ENCODE measurements at places on chromosomes 12 and 14.

GRCh38 chr14:54200726-54201125 is 196.1 kb upstream of the CDKN3 start:
- peak; percentile 38 for DNase-seq

DNA sequence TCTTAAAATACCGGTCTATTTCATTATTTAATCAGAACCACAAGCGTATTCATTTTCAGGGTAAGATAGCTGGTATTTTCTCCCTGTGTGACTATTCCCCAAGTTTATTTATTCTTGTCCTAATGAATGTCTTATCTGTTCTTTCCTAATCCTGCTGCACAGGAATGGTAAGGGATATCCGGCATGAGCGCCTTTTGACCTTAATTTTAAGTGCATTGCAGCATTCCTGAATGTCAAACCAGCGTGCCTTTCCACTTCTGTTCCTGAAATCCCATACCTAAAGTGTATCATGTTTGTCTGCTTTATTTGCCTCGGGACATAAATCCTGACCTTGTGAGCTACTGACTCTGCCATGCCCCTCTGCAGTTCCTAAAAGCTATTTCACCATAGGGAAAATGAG is 1713.2 kb upstream of the FLRT2 start:
- peak; percentile 58 for DNase-seq

- no peak for DNase-seq
These were observed 3.9 kb upstream of the AMHR2 start for GRCh38 chr12:53419756-53420155.

DNA sequence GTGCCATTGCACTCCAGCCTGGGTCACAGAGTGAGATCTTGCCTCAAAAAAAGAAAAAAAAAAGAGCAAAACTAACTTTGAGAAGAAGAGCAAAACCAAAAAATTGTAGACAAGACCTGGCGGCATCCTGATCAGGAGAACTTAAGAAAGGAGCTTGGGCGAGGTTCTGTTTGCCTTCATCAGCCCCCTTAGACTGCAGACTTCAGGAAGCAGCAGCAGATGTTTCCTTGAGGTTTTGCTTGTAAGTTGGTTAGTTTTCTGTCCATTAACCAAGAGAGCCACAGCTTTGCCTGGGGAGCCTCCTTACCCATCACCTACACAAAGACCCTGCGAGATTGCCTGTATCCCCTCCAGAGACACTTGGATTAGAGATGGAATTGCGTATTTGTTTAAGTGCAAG is 189.0 kb downstream of the AACS start:
- DNase-seq = no peak

GRCh38 chr14:45621731-45622130 is 368.7 kb upstream of the MIS18BP1 start:
- DNase-seq = no peak

- peak; percentile 52 for DNase-seq
These were observed 165.5 kb upstream of the DYRK2 start for GRCh38 chr12:67482751-67483661.

DNA sequence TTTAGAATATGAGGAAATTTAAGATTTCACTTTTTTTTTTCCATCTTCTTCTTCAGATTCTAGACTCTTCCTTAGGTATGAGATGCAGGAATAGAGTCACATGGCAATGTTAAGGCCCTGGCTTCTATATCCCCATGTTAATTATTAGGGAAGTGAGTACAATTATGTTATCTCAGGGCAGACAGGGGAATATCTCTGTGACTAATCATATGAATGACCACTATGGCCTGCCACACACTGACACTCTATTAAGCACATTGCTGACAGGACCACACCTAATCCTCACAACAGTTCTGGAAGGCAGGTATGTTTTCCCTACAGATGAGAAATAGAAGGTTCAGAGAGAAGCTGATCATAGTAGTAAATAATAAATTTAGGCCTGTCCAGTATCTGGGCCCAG is 69.4 kb upstream of the PTPRQ start:
- no peak for DNase-seq

DNA sequence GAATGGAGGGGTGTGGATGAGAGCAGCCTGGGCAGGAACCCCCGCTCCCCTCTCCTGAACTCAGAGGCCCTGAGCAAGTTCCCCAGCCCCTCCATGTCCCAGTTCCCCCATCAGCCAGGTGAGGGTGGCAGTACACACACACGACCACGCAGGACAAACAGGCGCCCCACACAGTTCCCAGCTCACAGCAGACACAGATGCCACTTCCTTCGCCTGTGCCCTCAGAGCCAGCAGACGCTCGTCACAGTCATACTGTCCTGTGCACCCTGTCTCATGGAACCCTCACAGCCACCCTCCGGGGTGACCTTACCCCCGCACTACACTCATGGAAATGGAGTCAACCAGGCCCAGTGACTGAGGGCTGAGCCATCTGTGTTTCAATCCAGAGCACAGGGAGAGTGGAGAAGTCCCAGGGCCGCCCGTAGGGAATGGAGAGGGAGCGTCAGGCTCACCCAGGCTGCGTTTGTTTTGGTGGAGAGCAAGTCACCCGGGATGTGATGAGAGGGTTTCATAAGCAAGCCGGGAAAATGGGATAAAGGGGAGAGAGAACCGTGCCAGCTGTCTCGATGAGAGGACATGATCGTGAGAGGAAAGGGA is 47.5 kb upstream of the DYNC1H1 start:
- DNase-seq = no peak

GRCh38 chr12:126903027-126903876 is 1363.7 kb upstream of the TMEM132C start:
- no peak for DNase-seq

GRCh38 chr12:30515351-30515750 is 180.3 kb downstream of the IPO8 start:
- peak; percentile 21 for DNase-seq

DNA sequence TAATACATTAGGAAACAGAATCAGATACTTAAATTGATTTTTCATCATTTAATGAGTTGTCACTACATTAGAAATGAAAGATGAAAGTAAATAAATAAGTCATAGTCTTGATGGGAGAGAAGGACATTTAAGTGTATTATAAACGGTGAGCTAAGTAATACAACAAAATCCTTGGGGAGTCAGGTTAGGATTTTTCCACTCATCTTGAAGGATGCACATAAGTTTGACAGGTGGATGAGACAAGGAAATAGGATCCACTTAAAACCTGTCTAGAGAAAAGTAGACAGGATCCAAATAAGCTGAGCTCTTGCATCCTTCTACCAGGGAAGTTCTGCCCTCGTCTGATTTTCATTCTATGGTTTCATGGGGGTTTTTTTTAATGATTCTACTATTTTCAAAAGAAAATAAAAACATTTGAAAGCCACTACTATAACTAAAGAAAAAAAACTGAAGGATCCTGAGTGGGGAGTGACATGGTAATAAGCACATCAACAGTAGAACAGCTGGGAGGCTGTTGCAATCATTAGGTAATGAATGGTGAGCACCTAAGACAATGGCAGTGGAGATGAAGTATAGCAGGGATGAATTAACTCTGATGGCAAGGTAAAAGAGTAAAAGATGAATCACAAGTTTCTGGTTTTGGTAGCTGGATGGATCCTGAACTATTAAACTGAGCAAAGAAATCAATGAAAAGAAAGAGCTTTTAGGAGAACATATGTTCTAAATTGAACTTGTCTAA is 17.0 kb downstream of the CEP128 start:
- no peak for DNase-seq

GRCh38 chr12:114954511-114955055 is 270.6 kb upstream of the TBX3 start:
- no peak for DNase-seq

DNA sequence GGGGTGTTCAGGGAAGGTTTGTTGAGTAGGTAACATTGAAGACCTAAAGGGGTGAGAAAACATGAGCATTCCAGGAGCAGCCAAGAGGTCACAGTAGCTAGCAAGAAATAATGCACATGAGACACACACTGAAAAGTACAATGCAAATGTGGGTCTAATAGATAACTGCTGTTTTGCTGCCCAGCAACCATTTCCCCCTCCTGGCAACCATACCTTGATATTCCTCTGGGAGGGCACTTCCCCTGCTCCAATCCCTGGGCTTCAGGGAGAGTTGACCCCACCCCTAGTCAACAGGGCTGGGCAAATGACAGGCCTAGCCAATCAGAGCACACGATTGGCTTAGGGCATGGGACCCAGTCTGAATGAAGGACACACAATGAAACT is 8.5 kb upstream of the ACTN1 start:
- DNase-seq = no peak

DNA sequence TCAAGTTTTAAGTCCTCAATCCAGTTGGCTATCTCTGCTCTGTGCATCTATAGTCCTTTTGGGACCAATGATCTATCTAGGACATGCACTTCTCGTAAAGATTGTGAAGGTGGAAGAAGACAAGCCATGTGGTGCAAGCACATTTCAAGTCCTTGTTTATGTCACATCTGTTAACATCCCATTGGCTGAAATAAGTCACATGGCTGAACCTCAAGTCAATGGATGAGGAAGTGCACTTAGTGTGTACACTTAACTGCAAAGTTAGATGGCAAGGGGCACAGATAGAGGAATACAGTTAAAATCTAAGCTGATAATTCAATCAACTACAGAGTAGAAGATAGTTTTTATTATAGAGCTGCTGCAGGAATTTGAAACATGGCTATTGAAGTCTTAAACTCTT is 362.8 kb upstream of the TBX3 start:
- no peak for DNase-seq

GRCh38 chr14:58914279-58914855 is 274.1 kb upstream of the DAAM1 start:
- DNase-seq = peak; percentile 16

GRCh38 chr12:132521200-132521580 is 31.2 kb downstream of the FBRSL1 start:
- DNase-seq = no peak

DNA sequence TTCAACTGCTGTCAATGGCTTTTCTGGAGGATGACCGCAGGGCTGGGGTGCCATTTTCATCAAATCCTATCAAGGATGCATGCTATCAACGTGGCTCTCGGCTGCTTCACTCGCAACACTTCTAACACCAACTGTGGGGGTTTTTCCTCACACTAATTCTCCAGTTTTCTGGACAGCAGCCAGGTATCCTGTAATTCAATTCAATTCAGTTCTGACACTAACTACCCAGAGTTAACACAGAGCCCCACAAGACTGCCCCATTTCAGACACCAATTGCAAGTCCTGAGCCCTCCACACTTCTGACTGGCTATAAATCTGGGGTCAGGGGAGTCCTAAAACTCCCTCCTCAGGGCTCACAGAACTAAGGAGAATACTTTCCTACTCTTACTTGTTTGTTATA is 55.3 kb upstream of the TMCC3 start:
- DNase-seq = no peak

GRCh38 chr14:94009767-94010166 is 12.7 kb downstream of the CCDC197 start:
- peak; percentile 74 for DNase-seq

- DNase-seq = no peak
These were observed 97.3 kb downstream of the KCNK10 start for GRCh38 chr14:88225721-88226120.

DNA sequence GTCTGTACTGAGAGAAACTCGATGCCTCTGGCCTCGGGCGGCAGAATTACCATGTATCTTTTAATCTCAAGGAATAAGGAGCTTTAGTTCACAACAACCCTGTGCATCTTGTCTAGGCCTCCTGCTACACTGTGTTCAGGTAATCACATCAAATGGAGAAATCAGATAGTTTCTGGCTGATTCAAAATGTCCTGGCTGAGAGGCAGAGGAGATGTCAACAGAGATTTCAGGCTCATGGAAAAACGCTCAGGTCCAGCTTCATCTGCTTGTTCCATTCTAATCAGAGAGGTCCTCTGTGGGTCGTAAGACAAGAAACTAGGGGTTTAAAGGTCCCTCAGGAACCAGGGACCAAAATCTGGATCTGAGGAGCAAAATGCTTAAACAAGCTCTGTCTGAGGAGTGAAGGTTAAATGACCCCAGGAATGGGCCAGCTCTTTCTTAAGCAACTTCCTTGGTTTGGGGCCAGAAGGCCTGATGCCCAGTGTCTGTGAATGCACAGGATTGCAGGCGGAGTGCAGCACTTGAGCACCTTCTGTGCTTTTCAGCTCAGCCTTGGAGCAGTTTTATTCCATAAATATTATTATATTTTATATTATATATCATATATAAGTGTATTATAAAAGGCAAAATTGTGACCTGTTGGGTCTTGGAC is 170.2 kb upstream of the PRICKLE1 start:
- peak; percentile 90 for DNase-seq

- no peak for DNase-seq
These were observed 128.1 kb downstream of the PAPOLA start for GRCh38 chr14:96630281-96630680.

DNA sequence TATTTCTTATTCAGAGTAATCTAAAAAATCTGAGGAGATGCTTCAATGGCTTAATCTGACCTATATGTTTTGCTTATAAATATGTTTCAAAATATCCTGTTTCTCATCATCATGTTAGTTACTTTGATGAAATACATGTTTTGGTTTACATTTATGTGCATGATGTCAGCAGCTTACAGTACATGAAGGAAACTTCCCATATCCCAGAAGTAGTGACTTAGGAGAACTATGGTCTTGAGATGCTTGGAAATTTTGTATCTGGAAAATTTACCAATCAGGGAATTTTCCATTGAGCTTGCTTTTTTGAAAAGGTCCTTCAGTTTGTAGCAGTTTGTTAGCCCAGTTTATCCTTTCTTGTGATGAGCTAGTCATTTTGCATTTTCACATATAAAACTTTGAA is 73.3 kb downstream of the RASSF8 start:
- DNase-seq = no peak

Data from iris pigment epithelial cell (primary cell).